H1 (cell line): ENCODE measurements at places on chromosomes 5 and 9. TPM values are rescaled to one million over a fixed set of nuclear protein-coding genes. Genes with fewer than 3 reads are reported as not detected.

- H3K4me3 ChIP-seq: no peak overlapping the region
- no peak for DNase-seq
- no peaks in the 10 kb centered on the region for H3K36me3 ChIP-seq
- H3K27me3 ChIP-seq: no peaks in the 10 kb centered on the region
- H3K27ac ChIP-seq: no peak overlapping the region
- H3K4me1 ChIP-seq: peaks cover 2% of the 10 kb centered on the region
These were observed 204.5 kb downstream of the FBXL7 start for GRCh38 chr5:15704397-15704947.

The DNAH5 gene
- total RNA-seq: 0.50 and 0.73 TPM in 2 replicates

DNA sequence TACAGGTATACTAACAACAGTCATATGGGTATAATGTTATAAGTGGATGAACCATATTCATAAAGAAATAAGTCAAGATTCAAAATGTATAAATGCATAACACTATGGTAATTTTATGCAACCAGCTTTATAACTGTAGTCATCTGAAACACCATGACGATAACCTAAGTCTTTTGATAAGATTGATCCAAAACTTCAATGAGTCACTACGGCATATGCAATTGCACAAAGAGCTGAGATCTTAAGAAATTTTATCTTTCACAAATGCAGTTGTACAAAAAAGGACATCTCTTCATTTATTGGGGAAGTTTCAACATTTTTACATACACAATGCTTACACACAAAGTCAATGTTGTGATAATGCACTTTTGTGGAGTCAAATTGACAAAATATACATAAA lies 20.3 kb downstream of the FAM81B start:
- no peak overlapping the region for H3K4me3 ChIP-seq
- H3K36me3 ChIP-seq: no peaks in the 10 kb centered on the region
- H3K27ac ChIP-seq: no peak overlapping the region
- DNase-seq: no peak
- no peaks in the 10 kb centered on the region for H3K4me1 ChIP-seq
- no peaks in the 10 kb centered on the region for H3K27me3 ChIP-seq

The GRIA1 gene
- 1.1 and 2.5 TPM in 2 replicates for total RNA-seq

The FSTL4 gene
- total RNA-seq: 4.1 and 6.1 TPM in 2 replicates

GRCh38 chr9:107386396-107386795 lies 103.2 kb downstream of the KLF4 start:
- H3K27me3 ChIP-seq: no peaks in the 10 kb centered on the region
- no peaks in the 10 kb centered on the region for H3K4me1 ChIP-seq
- DNase-seq: no peak
- H3K36me3 ChIP-seq: no peaks in the 10 kb centered on the region

DNA sequence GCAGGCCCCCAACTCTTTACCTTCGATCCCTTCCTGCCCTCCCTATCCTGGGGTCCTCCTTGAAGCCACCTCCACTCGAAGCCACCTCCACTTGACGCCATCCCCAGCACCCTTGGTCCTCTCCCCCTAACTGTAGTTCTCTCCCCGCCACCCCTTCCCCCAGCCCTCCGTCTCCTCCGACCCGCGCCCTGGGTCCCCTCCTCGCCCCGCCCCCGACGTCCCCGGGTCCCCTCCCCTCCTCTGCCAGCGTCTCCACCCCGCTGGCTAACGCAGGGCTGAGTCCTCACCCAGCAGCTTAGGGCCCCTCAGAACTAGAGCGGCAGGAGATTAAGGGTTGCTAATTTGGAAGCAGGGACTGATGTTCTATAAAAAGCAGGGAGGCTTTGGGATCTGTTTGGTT lies 30.6 kb upstream of the ANKRD33B start:
- no peaks in the 10 kb centered on the region for H3K4me1 ChIP-seq
- no peaks in the 10 kb centered on the region for H3K27me3 ChIP-seq
- DNase-seq: peak; percentile 67
- H3K4me3 ChIP-seq: no peak overlapping the region
- H3K36me3 ChIP-seq: no peaks in the 10 kb centered on the region

GRCh38 chr5:34022121-34022705 lies 14.4 kb upstream of the AMACR start:
- H3K27ac ChIP-seq: no peak overlapping the region
- no peaks in the 10 kb centered on the region for H3K4me1 ChIP-seq
- no peak overlapping the region for H3K4me3 ChIP-seq
- H3K27me3 ChIP-seq: no peaks in the 10 kb centered on the region
- DNase-seq: no peak

The PROB1 gene
- 3.1 and 3.3 TPM in 2 replicates for total RNA-seq

- H3K27ac ChIP-seq: no peak overlapping the region
- no peaks in the 10 kb centered on the region for H3K36me3 ChIP-seq
- no peak overlapping the region for H3K4me3 ChIP-seq
- H3K27me3 ChIP-seq: no peaks in the 10 kb centered on the region
- no peak for DNase-seq
These were observed 40.5 kb downstream of the SMIM23 start for GRCh38 chr5:171826132-171826531.

The FOXD4L4 gene
- total RNA-seq: not detected in 2 replicates

The LECT2 gene
- not detected in 2 replicates for total RNA-seq
